Hindlimb muscle (tissue), 1 donor: ENCODE measurements at places on chromosomes 13 and 19. TPM values are rescaled to one million over a fixed set of nuclear protein-coding genes. Genes with fewer than 3 reads are reported as not detected.
A peak's percentile ranks its signal among the peaks of the same experiment; 100 is the strongest.

GRCh38 chr13:98785405-98785804, 32.9 kb upstream of the SLC15A1 start:
- DNase-seq = no peak

WDR88 gene
- 0.63 TPM for polyA plus RNA-seq

DNA sequence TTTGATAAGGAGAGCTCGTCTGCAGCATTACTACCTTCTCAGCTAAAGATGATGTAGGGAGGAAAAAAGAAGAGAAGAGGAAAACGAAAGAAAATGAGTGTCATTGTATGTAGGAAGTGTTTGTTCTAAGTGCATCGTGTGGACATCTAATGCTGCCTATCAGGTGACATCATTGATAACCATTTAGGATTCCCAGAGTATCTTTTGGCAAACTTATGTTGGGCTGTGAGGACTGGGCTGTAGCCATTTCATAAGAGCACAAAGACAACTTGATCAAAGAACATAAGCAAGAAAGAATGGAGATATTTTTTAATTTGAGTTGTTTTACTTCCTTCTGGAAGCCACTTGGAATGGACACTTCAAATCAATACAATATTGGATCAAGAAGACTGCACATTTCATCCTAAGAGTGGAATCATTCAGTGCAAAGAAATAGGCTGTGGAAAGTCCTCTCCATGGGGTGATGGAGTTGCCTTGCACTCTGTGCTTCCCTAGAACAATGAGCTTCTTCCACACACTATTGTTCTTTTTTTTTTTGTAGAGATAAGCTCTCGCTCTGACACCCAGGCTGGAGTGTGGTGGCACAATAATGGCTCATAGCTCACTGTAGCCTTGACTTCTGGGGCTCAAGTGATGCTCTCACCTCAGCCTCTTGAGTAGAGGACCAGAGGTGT, 52.4 kb upstream of the UBL3 start:
- no peak for DNase-seq

DNA sequence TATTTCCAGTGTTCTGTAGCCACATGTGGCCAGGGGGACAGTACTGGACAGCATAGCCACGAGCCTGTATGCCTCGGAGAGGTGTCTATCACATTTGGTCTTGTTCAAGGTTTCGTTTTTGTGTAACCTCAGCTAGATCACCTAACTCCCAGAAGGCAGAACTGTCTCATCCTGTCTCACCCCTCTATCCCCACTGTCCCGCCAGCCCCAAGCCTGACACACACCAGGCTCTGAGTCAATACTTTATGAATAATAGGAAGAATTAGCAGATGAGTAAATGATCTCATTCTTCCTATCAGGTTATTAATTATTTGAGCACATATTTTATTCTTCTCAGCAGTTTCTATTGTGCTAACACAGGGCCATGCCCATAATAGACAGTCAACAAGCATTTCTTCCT, 132.2 kb downstream of the NUFIP1 start:
- DNase-seq = no peak

- DNase-seq = peak; percentile 0
These were observed 1180.1 kb upstream of the ATXN8OS start for GRCh38 chr13:68927387-68928026.

GRCh38 chr13:31122544-31123260, 39.0 kb downstream of the HSPH1 start:
- no peak for DNase-seq

GRCh38 chr13:108877300-108877699, 247.9 kb downstream of the MYO16 start:
- no peak for DNase-seq

DNA sequence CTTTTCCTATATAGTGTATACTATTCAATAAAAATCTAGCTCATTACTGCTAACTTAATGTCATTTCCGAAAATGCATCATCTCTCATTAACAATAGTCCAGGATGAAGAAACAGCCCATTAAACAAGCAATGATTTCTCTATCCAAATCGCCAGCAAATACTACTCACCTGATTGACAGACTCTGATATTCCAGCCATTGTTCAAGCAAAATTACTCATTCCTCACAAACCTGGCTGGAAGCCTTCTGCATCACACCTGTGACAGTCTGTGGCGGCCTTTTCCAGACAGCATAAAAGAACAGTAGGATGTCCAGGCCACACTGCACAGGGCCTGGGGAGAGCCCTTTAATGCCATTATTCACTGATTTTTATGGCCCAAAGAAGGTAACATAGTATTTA, 115.9 kb downstream of the ABCC4 start:
- DNase-seq = no peak

DNA sequence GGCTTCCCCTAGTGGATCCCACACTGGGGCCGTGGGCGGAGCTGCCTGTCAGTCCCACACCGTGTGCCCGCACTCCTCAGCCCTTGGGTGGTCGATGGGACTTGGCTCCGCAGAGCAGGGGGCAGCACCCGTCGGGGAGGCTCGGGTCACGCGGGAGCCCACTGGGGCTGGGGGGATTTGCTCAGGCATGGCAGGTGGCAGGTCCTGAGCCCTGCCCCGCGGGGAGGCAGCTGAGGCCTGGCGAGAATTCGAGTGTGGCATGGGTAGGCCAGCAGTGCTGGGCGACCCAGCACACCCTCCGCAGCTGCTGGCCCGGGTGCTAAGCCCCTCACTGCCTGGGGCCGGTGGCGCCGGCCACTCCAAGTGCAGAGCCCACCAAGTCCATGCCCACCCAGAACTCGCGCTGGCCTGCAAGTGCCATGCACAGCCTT, 481.7 kb upstream of the PRR20A start:
- no peak for DNase-seq

ZNF536 gene
- polyA plus RNA-seq = 2.0 TPM
